T-helper 17 cell (primary cell): ENCODE measurements at places on chromosomes 5 and 9.

GRCh38 chr9:128061275-128061960, 5.7 kb downstream of the NAIF1 start:
- peak overlapping the region; percentile 84 for H3K4me3 ChIP-seq
- no peak for DNase-seq
- peaks cover 28% of the 10 kb centered on the region for H3K4me1 ChIP-seq
- H3K27me3 ChIP-seq = no peaks in the 10 kb centered on the region
- peak overlapping the region; percentile 94 for H3K27ac ChIP-seq
- no peaks in the 10 kb centered on the region for H3K36me3 ChIP-seq

DNA sequence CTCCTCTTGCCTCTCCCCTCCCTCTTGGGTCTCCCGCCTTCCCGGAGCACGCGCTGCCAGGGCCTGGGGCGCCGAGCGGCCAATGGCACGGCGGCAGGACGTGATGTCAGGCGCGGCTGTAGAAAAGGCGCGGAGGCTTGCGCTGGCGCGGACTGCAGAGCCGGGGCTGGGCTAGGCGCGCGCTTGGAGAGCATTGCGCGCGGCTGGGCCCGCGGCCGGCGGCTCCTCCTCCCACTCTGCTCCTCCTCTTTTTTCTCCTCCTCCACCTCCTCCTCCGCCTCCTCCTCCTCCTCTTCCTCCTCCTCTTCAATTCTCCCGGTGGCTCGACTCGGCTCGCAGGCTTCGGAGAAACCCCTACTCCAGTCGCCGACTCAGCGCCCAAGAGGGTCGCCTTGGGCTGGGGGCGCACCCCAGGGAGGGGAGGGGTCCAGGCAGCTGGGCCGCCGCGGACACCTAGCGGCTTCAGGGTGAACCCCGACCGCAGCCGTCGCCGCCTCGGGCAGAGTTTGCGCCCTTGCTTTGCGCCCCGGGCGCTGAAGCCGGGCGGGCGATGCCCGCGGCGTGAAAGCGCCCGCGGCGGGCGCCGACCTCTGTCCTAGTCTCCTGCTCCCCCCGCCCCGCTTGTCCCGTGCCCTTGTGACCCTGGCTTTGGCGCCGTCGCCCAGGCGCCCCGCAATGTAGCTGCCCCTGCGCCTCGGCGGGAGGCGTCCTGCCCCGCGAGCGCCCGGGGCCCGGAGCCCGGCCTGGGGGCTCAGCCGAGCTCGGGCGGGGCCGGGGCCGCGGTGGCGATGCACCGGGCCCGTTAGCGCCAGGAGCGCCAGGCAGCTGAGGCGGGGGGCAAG, at the start of gene LHX2:
Gene LHX2 (plus strand): TSS at position 309 of the 842 bp plus-strand sequence. CDS start 581 bp downstream, outside the sequence.
- H3K27ac ChIP-seq = no peak within 1 kb of the TSS
- peaks cover 66% of the 10 kb centered on the region for H3K27me3 ChIP-seq
- DNase-seq = no peak

GRCh38 chr5:115309751-115310370, 13.4 kb upstream of the CCDC112 start:
- no peak overlapping the region for H3K27ac ChIP-seq
- no peak for DNase-seq
- no peak overlapping the region for H3K4me3 ChIP-seq
- H3K36me3 ChIP-seq = no peaks in the 10 kb centered on the region
- H3K27me3 ChIP-seq = peaks cover 37% of the 10 kb centered on the region
- no peaks in the 10 kb centered on the region for H3K4me1 ChIP-seq

GRCh38 chr5:135018457-135018856, 15.6 kb downstream of the PITX1 start:
- peaks cover 4% of the 10 kb centered on the region for H3K36me3 ChIP-seq
- no peak overlapping the region for H3K27ac ChIP-seq
- H3K4me1 ChIP-seq = no peaks in the 10 kb centered on the region

GRCh38 chr5:54727874-54728587, 210.5 kb downstream of the SNX18 start:
- no peak overlapping the region for H3K4me3 ChIP-seq
- peaks cover 5% of the 10 kb centered on the region for H3K27me3 ChIP-seq
- no peaks in the 10 kb centered on the region for H3K36me3 ChIP-seq
- no peak for DNase-seq
- no peaks in the 10 kb centered on the region for H3K4me1 ChIP-seq

GRCh38 chr9:121268851-121269641, 1.1 kb downstream of the GSN start:
- H3K36me3 ChIP-seq = no peaks in the 10 kb centered on the region
- H3K4me3 ChIP-seq = peak overlapping the region; percentile 94
- H3K4me1 ChIP-seq = peaks cover 12% of the 10 kb centered on the region

- no peak overlapping the region for H3K27ac ChIP-seq
- H3K36me3 ChIP-seq = no peaks in the 10 kb centered on the region
- H3K4me3 ChIP-seq = no peak overlapping the region
- peaks cover 27% of the 10 kb centered on the region for H3K27me3 ChIP-seq
Observed at GRCh38 chr9:114108016-114108833, 9.1 kb upstream of the KIF12 start.

GRCh38 chr9:82820186-82820585, 242.8 kb downstream of the RASEF start:
- no peak for DNase-seq
- H3K36me3 ChIP-seq = no peaks in the 10 kb centered on the region
- no peak overlapping the region for H3K27ac ChIP-seq
- no peaks in the 10 kb centered on the region for H3K27me3 ChIP-seq
- H3K4me1 ChIP-seq = no peaks in the 10 kb centered on the region

DNA sequence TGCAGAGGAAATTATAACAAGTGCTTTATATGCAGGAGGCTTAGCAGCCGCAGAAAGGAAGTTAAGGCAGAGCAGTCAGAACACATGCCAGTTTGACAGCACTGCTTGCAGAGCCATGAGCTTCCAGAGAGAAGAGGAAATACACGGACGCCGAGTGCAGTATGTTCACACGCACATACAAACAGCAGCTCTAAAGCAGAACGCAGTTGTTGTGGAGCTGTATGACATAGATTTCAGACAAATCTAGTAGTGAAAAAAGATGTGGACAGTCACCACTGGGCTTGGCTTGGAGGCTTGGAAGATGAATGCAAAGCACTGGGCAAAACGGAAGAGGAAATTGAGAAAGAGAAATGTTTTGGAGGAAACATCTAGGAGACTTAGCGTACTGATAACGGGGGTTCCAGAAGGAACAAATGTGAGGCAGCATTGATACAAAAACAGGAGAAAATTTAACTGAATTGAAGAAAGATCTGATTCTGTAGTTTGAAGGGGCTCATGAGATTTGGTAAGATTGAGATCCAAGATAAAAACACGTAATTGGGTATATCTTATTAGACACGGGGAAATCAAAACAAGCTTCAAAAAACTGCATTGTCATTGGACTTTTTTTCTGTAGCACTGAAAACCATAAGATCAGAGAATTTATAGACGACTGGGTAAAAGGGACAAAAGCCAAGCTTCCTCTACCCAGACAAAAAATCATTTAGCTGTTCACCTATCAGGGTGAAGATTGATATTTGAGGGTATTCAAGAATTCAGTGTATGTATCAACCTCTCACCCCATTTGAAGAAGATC, 19.6 kb upstream of the ROPN1L start:
- DNase-seq = no peak
- H3K27ac ChIP-seq = peak overlapping the region; percentile 83
- H3K4me1 ChIP-seq = peaks cover 16% of the 10 kb centered on the region
- H3K27me3 ChIP-seq = no peaks in the 10 kb centered on the region
- peak overlapping the region; percentile 47 for H3K4me3 ChIP-seq
- peaks cover 19% of the 10 kb centered on the region for H3K36me3 ChIP-seq
